Ascending aorta (tissue), 2 donors: ENCODE measurements at places on chromosomes 5 and 9.

DNA sequence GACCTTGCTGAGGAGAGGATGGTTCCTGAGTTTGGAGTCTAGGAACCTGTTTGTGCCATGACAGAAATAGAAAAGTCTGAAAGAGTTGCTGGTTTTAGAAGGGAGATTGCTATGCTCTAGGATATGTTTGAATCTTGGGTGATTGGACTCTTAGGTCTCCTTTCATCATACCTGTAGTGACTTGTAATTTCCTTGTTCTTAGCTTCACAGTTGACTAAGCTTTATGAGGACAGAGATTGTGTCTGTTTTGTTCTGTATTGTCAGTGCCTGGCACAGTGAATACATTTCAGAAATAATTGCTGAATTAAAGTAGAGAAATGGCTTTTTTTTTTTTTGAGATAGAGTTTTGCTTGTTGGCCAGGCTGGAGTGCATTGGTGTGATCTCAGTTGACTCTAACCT is 31.5 kb downstream of the GAPVD1 start:
- DNase-seq: no peak

DNA sequence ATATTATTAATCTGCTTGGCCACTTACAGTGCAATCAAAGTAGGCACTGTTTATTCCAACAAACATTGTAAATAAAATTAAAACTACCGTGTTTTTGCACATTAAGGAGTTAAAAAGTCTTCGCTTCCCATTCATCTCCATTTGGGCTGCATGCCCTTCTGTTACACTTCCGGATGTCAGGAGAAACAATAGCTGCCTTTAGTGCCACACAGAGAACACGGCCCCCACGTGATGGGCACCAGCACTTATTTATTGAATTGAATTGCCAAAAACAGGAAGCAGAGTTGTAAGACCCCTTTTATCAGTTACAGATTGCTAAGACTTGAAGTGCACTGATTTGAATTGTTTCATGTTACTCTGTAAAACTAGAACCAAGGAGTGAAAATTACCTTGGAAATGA is 80.4 kb downstream of the LHFPL2 start:
- DNase-seq: no peak

GRCh38 chr5:2378108-2378507 is 373.4 kb downstream of the IRX2 start:
- no peak for DNase-seq

GRCh38 chr9:2210201-2210600 is 195.1 kb downstream of the SMARCA2 start:
- DNase-seq: no peak

DNA sequence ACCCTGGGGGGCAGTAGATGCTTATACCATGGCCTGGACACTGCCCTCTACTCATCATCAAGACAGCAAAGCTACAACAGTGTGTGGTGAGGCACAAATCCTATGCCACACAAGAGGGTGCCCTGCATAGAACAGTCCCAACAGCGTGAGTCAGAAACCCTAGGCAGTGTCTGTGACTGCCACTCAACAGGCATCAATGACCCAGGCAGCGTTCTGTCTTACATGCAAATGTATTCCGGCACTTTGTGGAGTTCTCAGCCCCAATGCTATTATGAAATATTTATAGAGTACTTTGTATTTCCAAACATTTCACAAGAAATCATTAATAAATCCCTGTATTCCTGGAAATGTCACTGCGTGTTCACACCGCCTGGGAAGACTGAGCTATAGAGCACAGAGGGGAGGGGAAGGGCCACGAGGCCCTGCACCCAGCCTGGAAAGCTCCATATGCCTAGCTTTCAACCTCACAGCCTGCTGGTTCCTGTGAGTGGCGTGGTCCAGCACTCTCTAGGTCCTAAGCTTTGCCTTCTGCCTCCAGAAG is 77.7 kb downstream of the NIPSNAP3B start:
- DNase-seq: no peak

GRCh38 chr5:12016159-12016746 is 112.0 kb upstream of the CTNND2 start:
- no peak for DNase-seq

DNA sequence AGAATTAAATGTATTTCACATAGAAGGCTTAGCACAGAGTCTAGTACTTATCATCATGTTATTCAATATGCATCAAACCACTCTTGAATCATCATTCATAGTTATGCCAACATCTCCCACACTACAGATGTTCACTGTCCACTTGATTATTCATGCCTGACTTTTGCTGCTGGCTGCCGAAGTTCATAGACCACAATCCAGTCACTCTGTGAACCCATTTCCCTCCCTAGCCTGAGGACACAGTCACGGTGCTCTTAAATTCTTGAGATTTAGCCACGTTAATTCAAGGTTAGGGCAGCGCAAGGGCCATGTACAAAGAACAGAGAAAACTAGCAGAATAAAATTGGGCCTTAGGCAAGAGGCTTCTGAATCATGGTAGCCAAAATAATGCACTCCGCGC is 32.4 kb downstream of the ABCA1 start:
- no peak for DNase-seq

GRCh38 chr9:8074713-8075286 is 275.2 kb upstream of the DMAC1 start:
- no peak for DNase-seq

GRCh38 chr5:156053056-156053455 is 273.9 kb upstream of the SGCD start:
- DNase-seq: no peak

GRCh38 chr5:42840269-42840668 is 28.6 kb upstream of the SELENOP start:
- DNase-seq: peak; percentile 75

- DNase-seq: no peak
These were observed 868.7 kb upstream of the CDH9 start for GRCh38 chr5:27906931-27907601.

- DNase-seq: peak; percentile 69
These were observed 2.1 kb downstream of the EDIL3 start for GRCh38 chr5:84382363-84383295.

GRCh38 chr9:135108831-135109510 is 21.5 kb downstream of the OLFM1 start:
- DNase-seq: no peak

DNA sequence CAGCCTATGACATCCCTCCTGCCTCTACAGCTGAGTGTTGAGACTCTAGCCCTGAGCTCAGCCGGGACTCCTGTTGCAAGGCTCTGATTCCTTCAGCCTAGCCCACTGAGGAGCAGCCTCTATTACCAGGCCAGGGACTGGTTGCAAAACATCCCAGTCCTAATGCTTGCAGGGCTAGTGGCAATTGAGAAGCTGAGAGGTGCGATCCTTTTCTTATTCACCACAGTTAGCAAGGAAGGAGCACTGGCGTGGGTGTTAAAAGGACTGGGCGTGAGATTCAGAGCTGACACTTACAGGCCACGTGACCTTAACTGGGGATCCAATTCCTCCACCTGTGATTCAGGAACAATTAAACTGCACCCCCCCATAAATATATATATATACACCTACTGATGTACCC is 58.8 kb downstream of the GARNL3 start:
- no peak for DNase-seq

DNA sequence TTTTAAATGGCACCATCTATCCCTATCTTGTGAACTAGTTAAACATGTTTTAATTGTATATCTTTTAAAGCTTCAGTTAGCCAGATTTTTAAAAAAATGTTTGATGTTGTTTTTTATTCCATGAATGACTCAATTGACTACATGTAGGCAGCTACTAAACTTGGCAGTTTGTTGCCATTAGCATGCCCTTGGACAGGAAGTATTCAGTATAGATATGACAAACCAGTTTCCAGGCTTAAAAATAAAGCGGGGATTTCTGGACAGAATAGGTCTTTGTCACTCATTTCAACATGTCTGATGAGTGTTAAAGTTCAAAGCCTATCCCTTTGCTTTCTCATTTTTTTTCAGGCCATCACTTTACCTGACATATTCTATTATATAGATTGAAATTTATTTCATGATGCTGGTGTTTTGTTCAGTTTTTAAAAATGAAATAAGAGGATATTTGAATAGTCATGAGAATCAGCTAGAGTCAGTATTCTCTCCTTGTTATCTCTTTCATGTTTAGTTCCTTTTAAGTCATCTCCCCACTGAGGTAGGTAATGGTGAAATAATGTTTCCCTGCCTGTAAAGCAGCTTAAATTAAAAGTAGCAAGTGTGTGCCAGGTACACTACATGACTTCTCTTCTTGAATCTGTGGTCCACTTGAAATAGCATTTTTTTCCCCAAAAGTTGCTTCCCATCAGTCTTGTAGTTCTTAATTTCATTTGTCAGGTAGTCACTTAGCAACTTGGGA is 11.9 kb downstream of the TNFAIP8 start:
- no peak for DNase-seq

GRCh38 chr5:172688349-172689217 is 47.5 kb downstream of the NEURL1B start:
- no peak for DNase-seq

- DNase-seq: no peak
These were observed 131.0 kb upstream of the DAB2 start for GRCh38 chr5:39555788-39556187.

DNA sequence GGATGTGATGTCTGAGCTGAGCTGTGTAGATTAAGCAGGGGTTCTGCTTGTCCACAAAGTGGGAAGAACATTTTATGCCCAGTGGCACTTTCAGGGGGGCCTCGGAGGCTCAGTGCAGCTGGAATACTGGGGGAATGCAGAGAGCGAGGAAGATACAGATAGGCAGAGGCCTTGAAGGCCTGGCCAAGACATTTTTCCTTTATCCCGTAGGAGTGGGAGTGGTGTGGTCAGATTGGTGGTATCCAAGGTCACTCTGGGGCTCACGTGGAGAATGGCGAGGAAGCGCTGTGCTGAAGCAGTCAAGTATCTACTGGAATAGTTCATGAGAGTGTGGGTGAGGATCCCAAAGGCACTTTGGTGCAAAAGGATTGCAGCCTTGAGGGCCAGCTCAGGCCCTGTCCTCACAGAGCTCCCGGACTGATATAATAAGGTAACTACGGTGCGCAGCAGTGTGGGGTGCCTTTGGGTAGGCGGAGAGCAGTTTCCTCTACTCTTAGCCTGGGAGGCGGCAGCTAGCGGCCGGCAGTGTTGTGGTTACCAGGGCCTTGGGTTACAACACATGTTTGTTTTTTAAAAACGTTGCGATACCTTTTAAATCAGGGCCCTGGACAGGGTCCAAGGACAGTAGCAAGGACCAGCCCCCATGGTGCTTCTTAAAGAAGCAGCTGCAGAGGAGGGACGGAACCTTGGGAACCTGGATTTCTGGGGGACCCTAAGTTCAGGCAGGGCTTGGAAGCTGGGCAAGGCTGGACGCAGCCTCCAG is 10.8 kb upstream of the CCDC69 start:
- no peak for DNase-seq

GRCh38 chr9:37293664-37294524 is 128.6 kb upstream of the GRHPR start:
- no peak for DNase-seq

- no peak for DNase-seq
These were observed 56.4 kb upstream of the RPL26L1 start for GRCh38 chr5:172902497-172903472.

GRCh38 chr9:123337971-123338370 is 18.0 kb upstream of the CRB2 start:
- no peak for DNase-seq

GRCh38 chr5:54251981-54252380 is 58.4 kb downstream of the ARL15 start:
- DNase-seq: no peak

DNA sequence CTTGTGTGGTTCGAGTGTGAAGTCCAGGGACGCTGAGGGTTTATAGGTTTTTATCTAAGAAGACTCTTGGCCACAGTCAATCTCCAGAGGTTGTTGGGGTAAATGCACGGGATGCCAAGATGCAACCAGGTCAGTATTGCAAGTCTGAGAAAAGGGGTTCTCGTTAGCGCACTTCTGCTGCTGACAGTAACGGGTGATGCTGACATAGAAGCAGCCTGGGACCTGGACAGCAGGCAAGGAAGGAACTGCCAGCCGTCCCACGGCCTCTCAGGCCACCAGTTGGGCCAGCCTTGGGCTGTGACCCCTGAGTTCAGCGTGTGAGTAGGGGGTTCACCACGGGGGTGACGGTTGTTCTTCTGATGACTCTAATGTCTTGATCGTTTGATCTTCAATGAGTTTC is 39.0 kb downstream of the TENT4A start:
- DNase-seq: no peak

- no peak for DNase-seq
These were observed 63.2 kb upstream of the FSTL4 start for GRCh38 chr5:133675376-133676154.

DNA sequence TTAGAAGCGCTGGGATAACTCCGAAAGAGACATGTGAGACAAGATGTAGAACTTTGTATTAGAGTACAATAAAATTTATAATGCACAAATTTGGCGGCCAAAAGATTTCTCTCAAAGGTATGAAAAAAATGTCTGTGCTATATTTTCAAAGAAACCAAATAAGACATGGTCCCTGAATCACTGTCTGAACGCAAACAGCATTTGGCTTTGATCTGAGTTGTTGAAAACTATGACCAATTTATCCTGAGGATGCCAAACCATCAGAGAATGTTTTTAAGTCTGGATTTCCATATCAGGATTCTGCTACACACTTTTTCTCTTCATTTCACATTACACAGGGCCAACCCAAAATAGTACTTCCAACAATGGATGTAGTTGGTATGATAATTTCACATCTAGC is 9.9 kb upstream of the GLIS3 start:
- no peak for DNase-seq

- no peak for DNase-seq
These were observed 175.1 kb upstream of the OTULINL start for GRCh38 chr5:14406554-14406849.

GRCh38 chr5:142874540-142874939 is 104.4 kb downstream of the ARHGAP26 start:
- peak; percentile 96 for DNase-seq

DNA sequence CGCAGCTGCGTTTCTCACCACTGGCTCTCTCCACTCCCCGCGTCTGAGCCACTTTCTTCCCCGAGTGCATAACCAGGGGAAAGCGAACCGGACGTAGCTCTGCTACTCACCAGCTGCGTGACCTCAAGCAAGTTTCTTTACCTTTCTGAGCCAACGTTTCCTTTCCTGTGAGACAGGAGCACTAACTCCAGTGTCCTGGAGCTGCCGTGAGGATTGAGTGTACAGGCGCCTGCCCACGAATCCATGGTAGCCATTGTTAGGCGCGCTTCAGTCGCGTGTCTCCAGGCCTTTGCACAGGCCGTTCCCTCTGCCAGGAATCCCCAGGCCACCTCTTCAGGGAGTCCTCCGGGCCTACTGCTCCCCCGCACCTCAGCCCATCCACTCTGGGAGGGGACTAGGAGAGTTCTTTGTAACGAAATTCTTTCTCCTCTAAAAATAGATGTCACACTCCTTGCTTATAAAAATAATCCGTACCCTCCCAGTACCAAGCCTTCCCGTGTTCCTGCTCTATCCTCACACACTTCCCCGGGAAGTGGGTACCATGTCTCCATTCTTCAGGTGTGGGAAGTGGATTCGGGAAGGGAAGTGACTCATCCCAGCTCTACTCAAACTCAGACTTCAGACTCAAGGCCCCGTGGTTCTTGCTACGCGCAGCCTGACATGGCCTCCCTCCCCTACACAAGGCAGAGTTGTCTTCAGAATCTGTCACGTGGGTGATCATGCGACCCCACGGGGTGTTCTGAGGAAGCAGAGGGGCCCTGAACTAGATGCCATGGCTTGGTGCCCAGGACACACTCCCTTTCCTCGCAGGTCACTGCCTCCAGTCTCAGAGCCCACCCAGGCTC is 16.1 kb upstream of the CRB2 start:
- no peak for DNase-seq

GRCh38 chr9:77977210-77977611 is 54.4 kb downstream of the GNAQ start:
- DNase-seq: no peak
